ENCODE measurements at places on chromosomes 11 and 22.

- DNase-seq: no peak
Measured at GRCh38 chr11:70332567-70332966, 62.1 kb downstream of the PPFIA1 start.

GRCh38 chr22:41555325-41555982 lies 5.4 kb upstream of the CSDC2 start:
- DNase-seq: no peak

GRCh38 chr11:12274558-12275197 lies 102.7 kb upstream of the PARVA start:
- no peak for DNase-seq

DNA sequence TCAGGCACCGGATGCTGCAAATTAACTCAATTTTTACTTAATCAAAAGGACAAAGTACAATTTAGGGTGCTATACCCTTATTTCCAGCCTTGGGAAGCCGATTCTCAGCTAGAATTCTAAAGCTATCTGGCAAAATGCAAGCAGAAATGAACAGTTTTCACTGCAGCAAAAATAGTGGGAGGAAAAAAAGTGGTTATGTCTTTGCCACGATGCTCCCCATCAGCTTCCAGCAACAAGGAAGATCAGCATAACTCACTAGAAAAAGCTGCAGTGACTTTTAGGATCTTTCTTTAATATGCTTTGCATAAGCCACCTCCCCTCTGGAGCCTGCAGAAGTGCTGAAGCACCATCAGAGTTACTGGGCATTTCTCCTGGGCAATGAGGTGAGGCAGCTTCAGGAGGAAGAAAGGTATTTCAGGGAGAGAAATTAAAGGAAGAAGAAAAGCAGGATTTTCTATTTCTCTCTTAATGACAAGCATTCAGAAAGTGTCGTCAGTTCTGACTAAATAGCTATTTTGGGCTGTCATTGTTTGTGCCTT lies 702.9 kb downstream of the DLG2 start:
- DNase-seq: no peak

GRCh38 chr22:46968848-46969247 lies 206.4 kb downstream of the TBC1D22A start:
- DNase-seq: no peak

GRCh38 chr22:20093418-20094196 lies 13.6 kb downstream of the DGCR8 start:
- DNase-seq: no peak

DNA sequence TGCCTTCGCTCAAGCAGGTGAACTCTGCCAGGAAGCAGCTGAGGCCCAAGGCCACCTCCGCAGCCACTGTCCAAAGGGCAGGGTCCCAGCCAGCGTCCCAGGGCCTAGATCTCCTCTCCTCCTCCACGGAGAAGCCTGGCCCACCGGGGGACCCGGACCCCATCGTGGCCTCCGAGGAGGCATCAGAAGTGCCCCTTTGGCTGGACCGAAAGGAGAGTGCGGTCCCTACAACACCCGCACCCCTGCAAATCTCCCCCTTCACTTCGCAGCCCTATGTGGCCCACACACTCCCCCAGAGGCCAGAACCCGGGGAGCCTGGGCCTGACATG lies 123.4 kb downstream of the SEZ6L start:
- no peak for DNase-seq

DNA sequence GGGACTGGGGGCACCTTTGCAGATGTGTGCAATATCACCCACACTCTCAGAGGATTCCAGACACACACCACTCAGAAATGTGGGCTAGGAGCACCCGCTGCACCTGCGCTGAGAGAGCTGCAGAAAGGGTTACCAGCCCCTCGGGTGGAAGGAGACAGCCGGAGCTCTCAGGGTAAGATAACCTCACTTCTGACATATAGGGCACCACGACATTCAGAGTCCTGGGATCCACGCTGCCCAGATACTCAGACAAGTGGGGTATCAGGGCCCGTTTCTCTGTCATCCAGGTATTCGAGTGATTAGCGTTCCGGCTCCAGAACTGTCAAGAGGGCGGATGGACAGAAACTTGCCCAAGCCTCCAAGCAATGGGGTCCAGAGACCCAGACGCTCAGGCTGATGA lies 6.2 kb upstream of the SYT8 start:
- no peak for DNase-seq

GRCh38 chr11:235997-236773 lies at the start of gene SIRT3:
TSS of gene SIRT3 (minus strand) at chr11:236342. CDS start at chr11:236328, 14 bp downstream.
- peak; percentile 96 for DNase-seq

DNA sequence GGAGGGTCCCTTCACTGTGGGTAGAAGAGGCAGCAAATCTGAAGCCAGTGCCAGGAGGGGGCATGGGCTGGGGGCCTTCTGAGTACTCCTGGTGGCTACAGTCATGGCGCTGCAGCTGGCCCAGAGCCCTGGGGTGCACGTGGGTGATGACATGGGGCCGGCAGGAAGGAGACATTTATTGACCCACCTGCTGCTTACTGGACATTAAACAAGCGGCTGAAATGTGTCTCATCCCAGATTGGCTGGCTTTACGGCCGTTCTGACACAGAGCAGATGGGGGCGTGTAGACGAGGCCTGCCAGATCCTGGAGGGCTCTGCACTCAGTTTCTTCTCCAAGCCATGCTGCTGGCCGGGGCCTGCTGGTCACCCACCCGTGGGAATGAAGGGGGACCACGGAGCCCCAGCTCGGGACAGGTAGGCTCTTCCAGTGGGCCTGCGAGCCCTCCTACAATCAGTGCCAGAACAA lies 906.9 kb downstream of the BRD1 start:
- no peak for DNase-seq

- DNase-seq: no peak
Measured at GRCh38 chr11:131356206-131356605, 14.2 kb upstream of the NTM start.

DNA sequence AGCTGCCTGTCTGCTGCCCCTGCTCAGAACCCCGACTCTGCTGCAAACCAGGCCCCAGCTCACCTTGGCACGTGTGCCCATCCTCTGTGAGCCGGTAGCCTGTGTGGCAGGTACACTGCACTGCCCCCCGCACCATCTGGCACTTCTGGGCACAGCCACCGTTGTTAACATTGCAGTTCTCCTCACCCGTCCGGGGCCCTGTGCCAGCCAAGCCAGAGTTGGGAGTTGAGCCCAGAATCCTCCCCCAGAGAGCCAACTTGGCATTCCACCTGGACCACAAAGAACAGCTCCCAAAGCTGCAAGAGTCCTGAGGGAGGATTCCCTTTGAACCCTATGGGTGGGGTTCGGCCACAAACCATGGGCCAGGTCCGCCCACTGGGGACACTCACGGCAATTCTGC lies 22.5 kb downstream of the LRP4 start:
- no peak for DNase-seq

- no peak for DNase-seq
Measured at GRCh38 chr22:28141614-28142013, 222.6 kb upstream of the PITPNB start.

GRCh38 chr11:133995066-133995465 lies 38.3 kb upstream of the IGSF9B start:
- DNase-seq: no peak

GRCh38 chr11:134749040-134749839 lies 337.2 kb upstream of the B3GAT1 start:
- no peak for DNase-seq

DNA sequence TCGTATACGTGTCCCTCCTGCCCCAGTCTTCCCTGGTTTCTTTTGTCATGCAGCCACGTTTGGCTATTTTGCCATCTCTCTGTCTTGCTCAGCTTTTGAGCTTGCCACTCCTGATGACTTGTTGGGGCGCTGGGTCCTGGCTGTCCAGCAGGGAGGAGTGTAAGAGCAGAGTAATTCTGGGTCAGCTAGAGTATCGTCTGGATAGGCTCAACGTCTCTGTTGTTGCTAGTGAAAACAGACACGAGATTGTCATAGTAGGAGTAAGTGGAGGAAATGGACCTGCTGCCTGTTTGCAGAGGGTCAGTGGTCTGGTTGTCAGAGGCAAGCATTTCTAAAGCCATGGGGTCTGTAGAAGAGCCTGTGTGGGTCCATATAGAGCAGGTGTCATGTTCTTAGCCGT lies 83.0 kb downstream of the PPP6R3 start:
- DNase-seq: no peak

- no peak for DNase-seq
Measured at GRCh38 chr11:8263109-8263768, 439 bp downstream of the LMO1 start.

DNA sequence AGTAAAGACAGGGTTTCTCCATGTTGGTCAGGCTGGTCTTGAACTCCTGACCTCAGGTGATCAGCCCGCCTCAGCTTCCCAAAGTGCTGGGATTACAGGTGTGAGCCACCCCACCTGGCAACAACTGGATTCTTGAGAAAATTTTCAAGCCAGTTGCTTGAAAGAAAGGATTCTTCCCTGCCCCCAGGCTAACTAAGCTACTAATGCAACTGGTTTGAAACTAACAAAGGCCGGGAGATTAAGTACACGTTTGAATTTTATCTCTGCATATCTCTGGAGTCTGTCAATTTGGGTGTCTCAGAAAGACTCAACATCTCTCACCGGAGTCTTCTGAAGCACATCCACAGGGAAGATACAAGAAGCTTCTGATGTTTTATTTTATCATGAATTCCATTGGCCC lies 10.7 kb upstream of the ETS1 start:
- no peak for DNase-seq

DNA sequence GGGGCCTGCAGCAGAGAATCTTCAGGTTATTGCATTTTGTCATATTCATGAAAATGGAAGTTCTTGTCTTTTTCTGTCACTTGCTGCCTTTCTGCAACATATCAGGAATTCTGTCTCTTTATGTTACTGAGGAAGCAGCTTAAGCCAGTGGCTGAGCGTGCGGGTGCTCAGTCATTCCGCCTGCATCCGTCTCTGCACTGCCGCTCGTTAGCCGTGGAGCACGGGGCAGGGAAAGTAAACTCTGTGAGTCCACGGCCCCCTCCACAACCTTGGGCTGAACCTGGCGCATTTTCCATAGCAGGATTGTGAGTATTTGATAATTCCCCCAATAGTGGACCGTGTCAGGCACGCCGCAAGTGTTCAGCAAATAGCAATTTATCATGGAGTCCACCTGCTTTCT lies 1007.7 kb downstream of the BRD1 start:
- no peak for DNase-seq

GRCh38 chr11:66958232-66958955 lies at the start of gene PC:
TSS of gene PC (minus strand) at chr11:66958383. CDS start at chr11:66872159, 86,224 bp downstream.
- peak; percentile 79 for DNase-seq
